ENCODE measurements at places on chromosomes 12 and 14. TPM values are rescaled to one million over a fixed set of nuclear protein-coding genes. Genes with fewer than 3 reads are reported as not detected.

GRCh38 chr12:104725610-104726009 lies 232.5 kb downstream of the SLC41A2 start:
- DNase-seq: no peak
- H3K4me3 ChIP-seq: no peak overlapping the region
- H3K27ac ChIP-seq: no peak overlapping the region
- H3K36me3 ChIP-seq: no peaks in the 10 kb centered on the region
- no peaks in the 10 kb centered on the region for H3K27me3 ChIP-seq

DNA sequence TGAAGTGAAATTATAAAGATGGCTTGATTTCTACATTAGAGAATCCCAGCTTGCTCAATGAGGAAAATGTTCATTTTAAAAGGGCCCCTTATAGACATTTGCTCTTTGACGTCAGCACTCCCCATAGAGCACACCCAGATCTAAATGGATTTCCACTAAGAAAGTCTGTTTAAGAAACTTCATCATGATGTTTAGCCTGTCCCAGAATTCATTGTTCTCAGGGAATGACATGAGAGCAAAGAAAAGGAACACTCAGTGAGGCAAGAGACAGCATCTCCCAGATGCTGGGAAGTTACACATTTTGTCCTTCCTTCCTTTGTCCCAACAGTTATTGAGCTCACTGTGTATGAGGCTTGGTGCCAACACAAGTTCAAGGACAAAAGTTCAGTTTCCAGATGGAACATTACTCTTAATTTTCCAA lies 4.9 kb downstream of the PHLDA1 start:
- peaks cover 13% of the 10 kb centered on the region for H3K36me3 ChIP-seq
- DNase-seq: peak; percentile 50
- peaks cover 48% of the 10 kb centered on the region for H3K4me1 ChIP-seq
- no peaks in the 10 kb centered on the region for H3K27me3 ChIP-seq

DNA sequence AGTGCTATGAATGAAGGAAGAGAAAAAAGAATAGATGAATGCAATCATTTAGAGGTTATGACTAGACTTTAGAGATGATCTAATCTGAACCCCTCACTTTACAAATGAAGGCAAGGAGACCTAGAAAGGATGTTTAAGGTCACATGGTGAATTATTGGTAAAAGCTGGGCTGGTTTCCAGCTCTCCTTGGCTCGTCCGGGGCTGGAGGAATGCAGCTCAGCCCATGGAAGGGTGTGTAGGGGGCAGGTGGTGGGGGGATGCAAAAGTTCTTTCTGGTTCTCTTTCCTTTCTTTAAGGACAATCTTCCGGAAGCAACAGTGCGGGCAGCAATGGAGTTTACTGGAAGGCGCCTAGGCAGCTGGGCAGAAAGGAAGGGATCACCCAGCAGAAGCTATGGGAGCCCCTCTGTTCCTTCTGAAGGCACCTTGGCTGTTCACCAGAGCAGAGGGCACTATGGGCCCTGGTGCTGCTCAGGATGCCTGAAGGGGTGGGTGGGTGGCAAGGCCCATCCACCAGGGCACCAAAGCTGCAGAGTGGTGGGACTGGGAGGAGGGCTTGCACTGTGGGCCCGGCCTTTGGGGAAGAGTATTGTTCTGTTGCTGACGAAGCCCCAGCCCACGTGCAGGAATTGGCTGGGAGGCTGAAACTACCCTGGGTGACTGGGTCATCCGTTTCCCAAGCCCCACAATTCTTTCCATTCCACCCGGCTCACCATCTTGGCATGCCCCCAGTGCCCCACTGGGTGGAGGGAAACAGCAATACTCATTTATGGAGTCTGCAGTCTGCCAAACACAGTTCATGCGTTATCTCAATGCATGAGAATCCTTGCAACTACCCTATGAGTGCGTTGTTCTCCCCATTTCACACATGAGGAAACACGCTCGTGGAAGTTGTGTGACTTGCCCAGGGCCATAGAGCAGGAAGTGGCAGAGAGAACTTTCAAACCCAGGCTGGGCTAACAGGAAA lies 78.2 kb downstream of the IRF2BPL start:
- no peaks in the 10 kb centered on the region for H3K27me3 ChIP-seq
- no peak for DNase-seq
- H3K4me3 ChIP-seq: no peak overlapping the region
- peaks cover 22% of the 10 kb centered on the region for H3K4me1 ChIP-seq

Gene LTB4R2
- 41.5 TPM for total RNA-seq

- no peak for DNase-seq
- no peaks in the 10 kb centered on the region for H3K36me3 ChIP-seq
- no peak overlapping the region for H3K27ac ChIP-seq
- H3K4me1 ChIP-seq: no peaks in the 10 kb centered on the region
- no peak overlapping the region for H3K4me3 ChIP-seq
These were observed 8.8 kb upstream of the GPRC5D start for GRCh38 chr12:12960639-12961209.

DNA sequence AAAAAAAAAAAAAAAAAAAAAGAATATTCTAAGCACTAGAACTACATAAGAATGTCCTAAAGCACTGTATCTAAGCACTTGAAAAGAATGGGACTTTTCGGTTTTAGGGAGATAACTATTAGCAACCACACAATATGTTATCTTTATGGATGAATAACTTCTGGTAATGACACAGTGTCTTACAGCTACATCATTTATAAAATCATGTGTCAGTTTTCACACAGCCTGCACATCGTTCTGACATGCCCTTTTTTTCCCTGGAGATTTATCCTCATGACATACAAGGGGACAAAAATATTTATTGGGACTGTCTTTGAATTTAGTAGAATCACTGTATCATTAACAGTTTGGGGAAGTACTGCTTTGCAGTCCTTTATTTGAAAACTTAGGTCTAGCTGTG lies 17.3 kb downstream of the TMEM19 start:
- H3K27me3 ChIP-seq: no peaks in the 10 kb centered on the region
- H3K4me3 ChIP-seq: no peak overlapping the region
- no peaks in the 10 kb centered on the region for H3K36me3 ChIP-seq

DNA sequence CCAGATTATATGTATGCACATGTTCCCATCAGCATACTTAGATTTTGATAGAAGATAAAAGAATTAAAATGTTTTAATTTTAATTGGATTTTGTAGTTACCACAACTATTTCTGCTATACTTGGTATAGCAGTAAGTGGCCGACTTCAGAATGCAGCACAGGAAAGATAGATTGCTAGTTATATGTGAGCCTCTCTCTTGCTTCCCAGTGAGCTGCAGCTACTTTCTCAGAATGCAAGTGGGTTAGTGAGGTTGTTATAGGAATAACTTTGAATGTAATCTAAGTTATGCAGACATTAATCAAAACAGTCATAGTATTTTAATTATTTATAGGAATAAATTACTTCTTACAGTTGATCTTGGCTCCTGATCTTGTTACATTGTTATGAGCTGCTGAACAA lies 240.6 kb downstream of the RAD51B start:
- no peak overlapping the region for H3K4me3 ChIP-seq
- no peaks in the 10 kb centered on the region for H3K27me3 ChIP-seq
- H3K4me1 ChIP-seq: no peaks in the 10 kb centered on the region
- no peaks in the 10 kb centered on the region for H3K36me3 ChIP-seq
- no peak overlapping the region for H3K27ac ChIP-seq

DNA sequence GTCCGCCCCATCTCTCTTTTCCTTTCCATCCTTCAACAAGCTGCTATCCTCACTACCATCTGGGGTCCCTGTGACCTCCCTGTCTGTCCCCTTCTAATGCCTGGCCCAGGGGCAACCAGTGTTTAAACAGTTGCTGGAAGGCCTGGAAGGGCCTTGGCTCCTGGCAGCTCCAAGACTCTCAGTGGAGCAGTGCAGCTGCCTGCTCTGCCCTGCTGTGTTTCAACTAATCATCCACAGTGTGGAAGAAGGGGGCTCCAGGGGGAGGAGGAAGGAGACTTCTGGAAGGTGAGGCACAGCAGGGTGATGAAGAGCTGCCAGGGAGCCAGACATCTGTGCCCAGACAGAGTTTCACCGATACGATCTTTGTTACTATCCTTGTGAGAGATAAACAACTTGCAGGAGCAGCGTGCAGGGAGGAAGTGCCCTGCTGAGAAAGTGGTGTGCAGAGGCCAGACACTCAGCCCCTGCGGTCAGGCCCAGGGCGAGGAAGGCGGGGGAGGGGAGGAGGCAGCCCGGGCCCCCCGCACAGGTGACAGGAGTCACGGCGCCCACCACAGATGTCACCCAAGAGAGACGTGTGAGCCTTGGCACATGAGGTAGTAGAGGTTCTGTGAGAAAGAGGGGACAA lies 1061.8 kb downstream of the BCL11B start:
- DNase-seq: no peak
- no peaks in the 10 kb centered on the region for H3K4me1 ChIP-seq
- H3K27ac ChIP-seq: no peak overlapping the region
- no peaks in the 10 kb centered on the region for H3K27me3 ChIP-seq

DNA sequence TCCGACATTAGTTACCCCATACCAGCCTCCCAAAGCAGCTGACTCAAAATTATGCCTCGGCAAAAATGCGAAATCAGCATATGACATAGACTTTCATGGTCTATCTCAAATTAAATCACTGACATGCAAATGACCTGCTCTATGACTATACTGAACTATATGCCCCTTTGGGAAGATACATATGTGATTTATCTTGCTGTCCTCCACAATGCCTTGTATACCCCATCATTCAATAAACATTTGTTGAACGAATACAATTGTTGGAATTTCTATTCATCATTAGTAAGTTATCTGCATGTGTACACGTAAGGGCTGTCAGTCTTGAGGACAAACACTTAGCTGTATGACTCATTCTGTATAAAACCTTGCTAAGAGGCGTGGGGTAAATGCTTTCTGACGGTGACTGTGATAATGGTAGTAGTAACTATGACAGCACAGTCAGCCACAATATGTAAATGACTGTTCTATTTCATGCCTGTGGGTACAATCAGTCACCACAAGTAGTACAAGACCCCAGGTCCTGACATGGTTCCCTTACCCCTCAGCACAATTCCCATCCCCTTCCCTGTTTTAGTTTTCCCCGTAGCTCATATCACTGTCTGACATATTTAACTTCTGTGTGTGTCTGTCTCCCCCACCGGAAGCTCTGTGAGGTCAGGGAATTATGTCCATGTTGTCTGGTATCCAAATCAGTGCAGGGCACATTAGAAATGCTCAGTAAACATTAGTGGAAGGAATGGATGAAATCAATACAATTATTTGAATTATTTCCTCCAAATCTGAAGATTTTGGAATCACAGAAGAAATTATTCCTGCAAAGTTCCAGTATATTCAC lies 42.8 kb downstream of the STXBP6 start:
- peaks cover 2% of the 10 kb centered on the region for H3K27me3 ChIP-seq
- no peaks in the 10 kb centered on the region for H3K36me3 ChIP-seq
- no peak overlapping the region for H3K27ac ChIP-seq
- DNase-seq: no peak
- no peak overlapping the region for H3K4me3 ChIP-seq

GRCh38 chr12:42588524-42589464 lies 752 bp downstream of the PRICKLE1 start:
- no peaks in the 10 kb centered on the region for H3K27me3 ChIP-seq
- H3K36me3 ChIP-seq: no peaks in the 10 kb centered on the region
- no peaks in the 10 kb centered on the region for H3K4me1 ChIP-seq
- DNase-seq: no peak
- H3K4me3 ChIP-seq: no peak overlapping the region
- no peak overlapping the region for H3K27ac ChIP-seq

Gene LRRC9
- total RNA-seq: not detected

DNA sequence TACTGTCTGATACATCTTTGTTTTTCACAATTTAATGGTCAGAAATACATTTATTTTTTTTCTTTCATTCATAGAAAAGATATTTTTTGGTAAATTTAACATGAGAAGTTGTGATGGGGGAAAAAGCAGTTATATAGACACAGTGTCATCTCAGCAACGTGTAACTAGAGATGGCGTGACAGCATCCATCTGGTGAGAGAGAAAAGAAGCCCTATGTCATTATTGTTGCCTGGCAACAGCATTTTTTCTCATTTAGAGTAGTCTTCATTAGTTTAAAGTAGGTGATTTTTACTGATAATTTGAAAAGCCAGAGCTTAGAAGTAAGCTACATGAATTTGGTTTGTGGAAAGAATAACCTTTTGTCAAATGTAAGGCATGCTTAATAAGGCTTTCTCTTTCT lies 128.6 kb downstream of the ACSS3 start:
- no peak overlapping the region for H3K27ac ChIP-seq
- H3K4me3 ChIP-seq: no peak overlapping the region
- no peaks in the 10 kb centered on the region for H3K36me3 ChIP-seq

DNA sequence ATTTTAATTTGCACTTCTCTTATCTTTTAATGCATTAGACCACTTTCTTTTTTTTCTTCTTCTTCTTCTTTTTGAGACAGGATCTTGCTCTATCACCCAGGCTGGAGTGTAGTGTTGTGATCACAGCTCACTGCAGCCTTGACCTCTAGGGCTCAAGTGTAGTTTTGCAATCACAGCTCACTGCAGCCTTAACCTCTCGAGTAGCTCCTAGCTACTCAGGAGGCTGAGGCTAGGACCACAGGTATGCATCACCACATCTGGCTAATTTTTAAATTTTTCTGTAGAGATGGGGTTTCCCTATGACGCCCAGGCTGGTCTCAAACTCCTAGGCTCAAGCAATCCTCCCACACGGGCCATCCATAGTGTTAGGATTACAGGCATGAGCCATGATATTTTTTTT lies 12.7 kb downstream of the TMED8 start:
- H3K27me3 ChIP-seq: no peaks in the 10 kb centered on the region
- H3K27ac ChIP-seq: peak overlapping the region; percentile 12
- no peak overlapping the region for H3K4me3 ChIP-seq
- H3K36me3 ChIP-seq: peaks cover 9% of the 10 kb centered on the region
- DNase-seq: peak; percentile 60

Gene KCNJ8
- not detected for total RNA-seq

Gene ZNF740
- 24.0 TPM for total RNA-seq

GRCh38 chr12:92973614-92974013 lies 44.5 kb upstream of the EEA1 start:
- H3K36me3 ChIP-seq: no peaks in the 10 kb centered on the region
- no peaks in the 10 kb centered on the region for H3K27me3 ChIP-seq
- no peak for DNase-seq
- no peak overlapping the region for H3K27ac ChIP-seq
- no peaks in the 10 kb centered on the region for H3K4me1 ChIP-seq

DNA sequence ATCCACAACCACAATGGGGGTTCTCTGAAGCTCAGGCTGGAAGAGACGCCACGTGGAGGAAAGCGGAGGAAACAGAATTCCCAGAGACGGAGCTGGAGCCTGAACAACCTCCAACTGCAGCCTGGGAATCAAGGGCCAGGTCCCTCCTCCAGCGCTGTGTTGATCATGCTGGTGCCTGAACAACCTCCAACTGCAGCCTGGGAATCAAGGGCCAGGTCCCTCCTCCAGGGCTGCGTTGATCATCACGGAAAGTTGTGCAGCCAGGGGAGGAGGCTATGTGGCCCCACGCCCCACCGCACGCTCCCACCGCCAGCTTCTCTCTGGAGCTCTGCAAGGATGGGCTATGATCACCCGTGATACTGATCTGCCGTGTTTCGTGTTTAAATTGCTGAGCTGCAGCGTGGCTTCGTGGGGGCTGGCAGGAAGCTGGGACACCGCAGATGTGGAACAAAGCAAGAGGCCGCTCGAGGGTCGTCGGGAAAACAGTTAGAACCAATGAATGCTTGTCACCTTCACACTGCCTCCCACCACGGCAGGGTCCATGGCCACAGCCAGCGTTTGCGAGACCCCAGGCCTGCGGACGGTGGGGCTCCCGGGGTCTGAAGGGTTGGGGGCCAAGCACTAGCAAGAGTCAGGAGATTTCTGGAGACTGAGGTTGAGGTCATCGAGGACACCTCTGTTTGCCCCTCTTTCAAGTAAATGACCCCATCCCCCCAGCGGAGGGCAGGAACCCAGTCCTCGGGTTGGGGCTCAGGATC lies 51.8 kb upstream of the FBRSL1 start:
- H3K4me3 ChIP-seq: no peak overlapping the region
- H3K36me3 ChIP-seq: no peaks in the 10 kb centered on the region
- no peak for DNase-seq
- H3K4me1 ChIP-seq: no peaks in the 10 kb centered on the region

Gene SETD1B
- 2.1 TPM for total RNA-seq
